ENCODE measurements at places on chromosomes 3 and 15. TPM values are rescaled to one million over a fixed set of nuclear protein-coding genes. Genes with fewer than 3 reads are reported as not detected.

The ADPGK gene
- 59.7 TPM for total RNA-seq

The DOCK3 gene
- total RNA-seq = 0.32 TPM

The CDC25A gene
- total RNA-seq = 3.7 TPM

The ANKRD34C gene
- not detected for total RNA-seq
